ENCODE measurements at places on chromosomes 1 and 21.

DNA sequence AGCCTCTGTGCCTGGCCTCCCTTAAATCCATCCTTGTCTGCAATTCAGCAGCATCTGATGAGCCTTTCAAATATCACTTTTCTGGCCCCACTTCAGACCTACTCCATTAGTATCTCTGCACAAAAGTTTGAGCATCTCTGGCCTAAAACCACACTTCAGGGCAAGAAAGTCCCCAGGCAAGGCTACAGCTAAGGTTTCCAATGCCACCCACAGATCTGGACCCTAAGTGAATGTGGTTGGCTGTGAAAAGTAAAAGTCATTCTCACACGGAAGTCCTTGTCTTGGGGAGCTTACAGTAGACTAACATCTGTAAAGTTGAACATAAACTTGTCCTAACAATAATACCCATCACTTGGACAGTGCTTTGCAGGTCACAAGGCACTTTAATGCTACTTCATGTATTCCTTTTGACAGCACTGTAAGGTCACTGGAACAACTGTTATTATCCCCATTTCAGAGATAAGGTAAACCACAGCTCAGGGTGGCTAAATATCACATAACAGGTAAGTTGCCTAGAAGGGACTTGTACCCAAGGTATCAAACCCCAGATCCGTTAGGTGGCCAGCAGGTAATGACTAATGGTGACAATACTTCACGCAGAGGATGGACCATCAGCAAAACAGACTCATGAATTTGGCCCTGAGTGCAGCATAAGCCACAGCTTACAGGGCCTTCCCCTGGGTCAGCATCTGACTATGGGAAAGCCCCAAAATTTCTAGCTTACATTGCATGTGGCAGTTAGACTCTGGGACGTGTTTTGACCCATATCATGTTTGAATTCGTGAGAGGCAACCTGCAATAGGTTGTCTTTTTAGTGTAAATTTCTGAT lies 356.0 kb downstream of the HHAT start:
- DNase-seq = no peak

DNA sequence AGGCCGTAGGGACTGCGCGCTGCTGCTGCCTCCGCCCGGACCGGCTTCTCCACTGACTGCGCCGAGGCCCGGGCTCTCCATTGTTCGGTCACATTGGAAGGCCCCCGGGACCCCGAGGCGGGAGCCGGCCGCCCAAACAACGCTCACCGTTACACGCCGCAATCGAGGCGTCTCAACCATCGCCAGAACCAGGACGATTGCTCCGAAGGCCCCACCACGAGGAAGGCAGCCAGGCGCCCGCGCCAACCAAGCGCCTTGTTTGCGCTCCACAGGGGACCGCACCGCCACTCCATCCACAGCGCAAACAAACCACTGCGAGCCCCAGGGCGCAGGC lies 595 bp downstream of the GLUL start:
- DNase-seq = no peak

DNA sequence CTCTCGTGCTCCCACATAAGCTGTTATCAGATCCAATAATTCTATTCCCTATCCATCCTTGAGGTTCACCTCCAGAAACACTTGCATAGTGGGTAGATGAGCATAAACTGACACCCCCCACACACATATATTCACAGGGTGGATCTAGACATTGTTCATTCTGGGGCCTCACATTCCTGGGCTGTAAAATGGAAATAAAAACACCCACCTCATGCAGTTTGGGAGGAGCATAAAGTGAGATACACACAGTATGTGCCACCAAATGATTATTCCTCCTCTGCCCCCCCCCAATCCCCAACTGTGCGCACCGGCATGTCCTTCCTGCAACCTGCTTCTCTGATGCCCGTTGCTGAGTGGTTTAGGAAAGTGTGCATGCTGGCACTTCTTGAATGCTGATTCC lies 17.9 kb downstream of the PRDM15 start:
- DNase-seq = no peak

DNA sequence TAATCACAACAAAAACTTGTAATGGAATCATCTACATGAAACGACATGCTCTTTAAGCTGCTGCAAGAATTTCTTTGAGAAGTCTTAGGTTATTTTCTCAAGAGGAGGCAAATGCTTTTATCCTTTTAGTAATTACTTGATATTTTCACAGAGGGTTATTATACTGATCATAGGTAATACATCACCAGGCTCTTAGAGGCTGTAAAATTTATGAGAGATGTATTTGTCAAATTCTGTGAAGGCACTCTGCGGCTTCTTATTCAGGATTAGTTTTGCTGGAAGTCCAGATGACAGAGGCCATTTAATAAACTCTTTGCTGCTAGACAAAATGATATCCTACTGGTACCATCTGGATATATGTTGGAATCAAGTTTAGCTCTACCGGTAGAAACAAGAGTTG lies 624.3 kb upstream of the BRINP3 start:
- no peak for DNase-seq

GRCh38 chr1:44390277-44390676 lies 14.8 kb upstream of the RNF220 start:
- no peak for DNase-seq

- DNase-seq = no peak
Observed at GRCh38 chr1:62308606-62309005, 10.6 kb downstream of the KANK4 start.

DNA sequence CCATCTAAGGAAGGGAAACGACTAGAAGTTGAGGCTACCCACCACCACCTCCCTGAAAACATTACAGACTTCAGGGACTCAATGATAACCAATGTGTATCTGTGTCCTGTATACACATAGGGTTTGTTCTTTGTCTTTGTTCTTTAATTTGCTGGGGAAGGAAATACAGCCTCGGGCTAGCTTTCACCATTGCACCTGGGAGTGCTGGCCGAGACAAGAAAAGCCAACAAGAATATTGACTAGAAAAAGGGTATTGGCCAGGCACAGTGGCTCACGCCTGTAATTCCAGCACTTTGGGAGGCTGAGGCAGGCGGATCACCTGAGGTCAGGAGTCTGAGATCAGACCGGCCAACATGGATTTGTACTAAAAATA lies 50.4 kb downstream of the MDM4 start:
- DNase-seq = no peak

- no peak for DNase-seq
Observed at GRCh38 chr21:43881283-43881682, 16.3 kb downstream of the AGPAT3 start.

DNA sequence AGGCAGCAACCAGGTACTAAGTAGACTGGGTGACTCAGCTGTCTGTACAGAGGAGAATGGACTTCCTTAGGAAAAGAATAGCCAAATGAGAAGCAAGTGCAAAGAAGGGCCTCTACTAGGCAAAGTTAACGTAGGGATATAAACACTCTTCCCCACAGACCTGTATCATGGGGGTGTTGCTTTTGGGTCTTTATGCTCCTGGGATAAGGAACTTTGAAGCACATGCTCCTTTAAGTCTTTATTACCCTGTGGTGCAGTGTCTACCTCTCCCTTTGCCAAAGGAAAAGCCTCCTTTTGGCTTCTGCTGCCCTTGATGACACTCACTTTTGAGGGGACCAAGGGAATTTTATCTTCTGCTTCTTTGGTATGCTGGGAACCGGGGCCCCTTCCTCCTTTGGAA lies 5.0 kb downstream of the RFX5 start:
- no peak for DNase-seq

- DNase-seq = no peak
Observed at GRCh38 chr1:14718476-14718875, 120.0 kb downstream of the KAZN start.

GRCh38 chr1:226945106-226945857 lies 5.2 kb downstream of the COQ8A start:
- DNase-seq = no peak

- DNase-seq = no peak
Observed at GRCh38 chr1:95233319-95233736, 682 bp upstream of the RWDD3 start.

GRCh38 chr1:58720680-58721079 lies 20.8 kb upstream of the MYSM1 start:
- no peak for DNase-seq

DNA sequence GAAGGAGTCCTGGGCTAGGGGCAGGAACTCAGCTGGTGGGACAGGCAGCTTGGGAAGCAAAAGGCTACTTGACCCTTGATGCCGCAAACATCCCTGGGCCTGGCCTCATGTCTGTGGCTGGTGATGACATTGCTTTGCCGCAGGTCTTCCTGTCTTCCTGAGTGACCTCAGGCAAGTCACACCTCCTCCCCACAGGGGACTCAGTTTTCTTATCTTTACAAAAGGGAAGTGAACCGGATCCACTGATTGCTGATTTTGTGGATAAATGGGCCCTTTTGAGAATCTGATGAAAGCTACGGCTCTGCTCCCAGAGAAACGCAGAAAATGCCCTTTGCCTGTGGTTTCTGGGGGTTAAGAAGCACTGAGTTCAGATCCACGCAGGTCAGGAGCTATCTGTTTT lies 20.7 kb downstream of the PLOD1 start:
- no peak for DNase-seq

DNA sequence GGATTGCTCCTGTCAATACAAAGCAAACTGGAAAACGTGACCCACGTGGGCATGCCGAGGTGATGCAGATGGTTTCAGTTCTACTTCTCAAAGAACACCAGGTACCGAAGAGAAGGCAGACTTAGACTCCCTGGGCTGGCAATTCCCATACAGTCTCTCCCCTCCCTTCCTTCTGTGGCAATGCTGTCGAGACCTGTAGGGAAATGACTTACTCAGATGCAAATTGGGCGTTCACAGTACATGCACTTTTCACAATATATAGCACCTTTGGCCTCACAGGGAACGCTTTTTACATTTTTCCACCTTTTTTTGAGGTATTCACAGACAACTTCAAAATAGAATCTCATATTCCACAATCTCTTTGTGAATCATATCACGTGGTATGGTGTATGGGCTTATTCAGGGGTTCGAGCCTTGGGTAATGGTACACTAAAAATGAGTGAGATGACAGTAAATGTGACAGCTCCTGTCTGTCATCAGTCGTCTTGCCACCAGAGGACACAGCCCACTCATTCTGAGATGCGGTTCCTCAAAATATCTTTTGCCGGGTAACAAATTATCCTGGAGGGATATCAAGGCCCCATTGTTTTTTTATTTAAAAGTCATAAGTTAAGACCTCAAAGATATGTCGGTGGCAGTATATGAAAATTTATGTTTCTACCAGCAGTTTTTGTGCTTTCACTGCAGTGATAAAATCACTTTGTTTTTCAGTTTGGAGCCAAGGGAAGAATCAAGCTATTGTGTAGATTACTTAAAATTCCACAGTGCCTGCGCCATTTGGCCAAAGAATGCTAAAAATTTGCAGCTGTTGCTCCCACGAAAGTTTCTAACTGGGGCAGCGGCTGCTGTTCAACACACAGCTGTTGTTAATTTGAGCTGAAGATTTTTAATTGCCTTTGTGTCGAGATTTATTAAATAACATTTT lies 168.4 kb downstream of the ZZZ3 start:
- DNase-seq = no peak

DNA sequence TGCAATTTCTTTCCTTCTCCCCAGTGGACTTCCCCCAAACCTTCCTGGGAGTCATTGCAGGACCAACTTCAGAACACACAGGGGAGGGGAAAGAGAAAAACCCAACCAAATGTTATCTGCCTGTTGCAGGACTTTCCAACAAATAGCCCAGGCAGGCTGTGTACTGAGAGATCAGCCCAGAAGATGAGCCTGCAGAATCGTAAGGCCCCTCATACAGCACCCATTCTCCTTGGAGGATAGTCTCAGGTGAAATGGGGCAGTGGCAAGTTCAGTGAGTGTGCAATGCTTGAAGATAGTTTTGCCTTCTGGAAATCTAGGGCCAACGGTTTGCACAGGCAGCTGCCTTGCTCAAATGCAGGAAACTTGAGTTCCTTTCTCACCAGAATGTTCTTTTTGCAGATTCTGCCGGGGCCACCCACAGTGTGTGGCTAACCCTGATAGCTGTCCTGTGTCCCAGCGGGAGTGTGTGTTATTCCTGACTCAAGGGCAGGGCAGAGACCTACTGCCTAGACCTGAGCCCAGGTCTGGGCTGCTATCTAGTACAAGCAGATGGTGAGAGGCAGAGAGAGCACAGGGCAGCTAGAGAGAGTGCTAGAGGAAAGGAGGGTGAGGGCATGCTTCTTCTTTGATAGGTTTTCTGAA lies 48.8 kb downstream of the GADD45A start:
- DNase-seq = no peak

DNA sequence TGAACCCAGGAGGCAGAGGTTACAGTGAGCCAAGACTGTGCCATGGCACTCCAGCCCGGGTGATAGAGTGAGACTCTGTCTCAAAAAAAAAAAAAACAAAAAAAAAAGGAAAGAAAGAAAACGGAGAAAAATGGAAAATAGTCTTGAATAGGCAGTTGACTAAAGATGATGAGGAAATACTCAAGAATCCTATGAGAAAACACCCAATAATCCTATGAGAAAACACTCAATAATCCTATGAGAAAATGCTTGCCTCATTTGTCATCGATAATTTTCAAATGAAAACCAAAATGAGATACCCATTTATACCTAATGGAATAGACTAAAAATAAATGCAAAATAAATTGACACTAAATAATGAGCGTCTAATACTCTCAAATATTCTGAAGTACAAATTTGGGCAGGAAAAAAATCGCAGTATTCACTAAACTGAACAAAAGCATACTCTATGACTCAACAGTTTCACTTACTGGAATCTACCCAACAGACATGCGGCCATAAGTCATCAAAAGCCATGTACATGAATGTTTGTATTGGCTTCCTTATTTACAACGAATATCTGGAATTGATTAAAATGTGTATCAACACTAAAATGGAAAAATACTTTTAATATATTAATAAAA lies 733.9 kb upstream of the CHRM3 start:
- no peak for DNase-seq

- no peak for DNase-seq
Observed at GRCh38 chr1:48005253-48006117, 8.3 kb upstream of the TRABD2B start.

- no peak for DNase-seq
Observed at GRCh38 chr1:154326546-154327465, 1.5 kb downstream of the ATP8B2 start.

DNA sequence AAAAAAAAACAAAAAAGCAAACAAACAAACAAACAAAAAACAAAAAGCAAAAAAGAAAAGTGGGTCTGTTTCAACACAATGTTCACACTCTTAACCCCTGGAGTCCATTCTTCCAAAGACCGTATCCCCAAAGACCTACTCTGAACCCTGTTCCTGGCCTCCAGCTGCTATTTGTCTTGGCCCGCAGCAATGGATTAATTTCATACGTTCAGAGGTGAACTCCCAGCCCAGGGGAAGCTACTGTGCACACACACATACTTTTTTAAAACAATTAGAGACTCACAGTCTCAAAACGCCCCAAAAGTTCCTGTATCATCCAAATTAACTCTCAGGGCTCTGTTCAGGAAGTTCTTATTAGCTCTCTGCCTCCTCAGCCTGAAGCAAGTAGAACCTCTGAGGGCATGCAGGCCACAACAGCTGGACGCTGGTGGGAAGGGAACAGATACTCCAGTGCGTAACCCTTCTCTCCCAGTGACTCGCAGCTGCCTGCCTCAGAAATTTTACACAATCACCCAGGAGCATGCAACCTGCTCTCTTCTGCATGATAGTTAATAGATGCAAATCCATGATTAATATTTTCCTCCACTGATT lies 395.4 kb downstream of the RRAGC start:
- no peak for DNase-seq

- DNase-seq = no peak
Observed at GRCh38 chr1:117556341-117556740, 49.5 kb upstream of the TENT5C start.

Data from NCI-H1105 (cell line).